CD4-positive, alpha-beta T cell treated with Interleukin-12 subunit alpha and Interleukin-12 subunit beta, for 1 hour (primary cell): ENCODE measurements at places on chromosomes 11 and 22.

- DNase-seq = no peak
Observed at GRCh38 chr22:48365386-48365785, 1462.3 kb downstream of the BRD1 start.

DNA sequence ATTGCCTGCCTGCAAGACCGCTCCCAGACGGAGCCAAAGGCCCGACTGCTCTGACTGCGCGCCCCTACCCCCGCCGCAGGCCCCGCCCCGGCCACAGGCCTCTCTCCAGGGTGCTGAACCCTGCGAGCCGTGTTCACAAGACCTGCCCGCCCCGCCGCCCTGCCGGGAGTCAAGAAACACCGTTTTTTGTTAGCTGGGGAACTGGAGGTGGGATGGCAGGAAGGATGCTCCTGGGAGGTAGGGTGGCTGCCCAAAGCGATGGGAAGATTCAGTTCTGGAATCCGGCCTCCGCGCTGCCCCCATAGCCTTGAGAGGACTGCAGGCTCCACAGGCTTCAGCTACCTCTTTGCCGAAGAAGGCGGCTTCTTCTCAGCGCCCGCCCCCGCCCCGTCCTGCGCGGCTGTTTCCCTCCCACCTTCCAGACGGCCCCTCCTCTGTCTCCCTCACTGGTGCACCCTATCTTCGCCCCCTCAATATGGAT, 2.7 kb upstream of the PDE2A start:
- DNase-seq = peak; percentile 57

DNA sequence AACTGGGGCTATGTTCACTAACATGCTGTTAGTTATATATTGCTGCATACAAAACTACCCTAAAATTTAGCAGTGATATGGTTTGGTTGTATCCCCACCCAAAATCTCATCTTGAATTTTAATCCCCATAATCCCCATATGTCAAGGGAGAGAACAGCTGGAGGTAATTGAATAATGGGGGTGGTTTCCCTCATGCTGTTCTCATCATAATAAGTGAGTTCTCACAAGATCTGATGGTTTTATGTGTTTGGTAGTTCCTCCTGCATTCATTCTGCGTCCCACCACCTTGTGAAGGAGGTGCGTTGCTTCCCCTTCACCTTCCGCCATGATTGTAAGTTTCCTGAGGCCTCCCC, 10.0 kb upstream of the PATL1 start:
- no peak for DNase-seq

DNA sequence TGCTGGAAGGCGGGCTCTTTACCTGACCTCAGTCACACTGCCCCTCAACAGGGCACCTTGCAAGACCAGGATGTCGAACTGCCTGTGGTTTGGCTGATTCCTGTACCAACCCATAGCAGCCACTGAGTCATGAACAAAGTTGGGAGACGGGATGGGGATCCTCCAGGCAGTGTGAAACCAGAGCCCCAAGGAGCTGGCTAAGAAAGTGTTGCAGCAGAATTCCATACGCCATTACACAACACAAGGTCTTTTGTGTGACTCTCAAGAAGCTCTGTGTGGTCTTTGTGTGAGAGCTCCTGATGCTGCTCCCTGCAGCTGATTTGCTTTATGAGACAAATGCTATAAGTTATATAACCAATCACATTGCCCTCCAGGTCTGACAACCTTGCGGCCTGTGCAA, 617.7 kb downstream of the OPCML start:
- no peak for DNase-seq

- DNase-seq = peak; percentile 6
Observed at GRCh38 chr22:23070418-23071229, at the start of gene GNAZ. Gene GNAZ, plus strand, starts transcription at chr22:23070519. Its CDS starts 25,177 bp downstream, at chr22:23095696.

- DNase-seq = no peak
Observed at GRCh38 chr11:16797776-16798175, 59.3 kb downstream of the C11orf58 start.

GRCh38 chr22:23915290-23915689, 21.1 kb downstream of the MIF start:
- DNase-seq = no peak

DNA sequence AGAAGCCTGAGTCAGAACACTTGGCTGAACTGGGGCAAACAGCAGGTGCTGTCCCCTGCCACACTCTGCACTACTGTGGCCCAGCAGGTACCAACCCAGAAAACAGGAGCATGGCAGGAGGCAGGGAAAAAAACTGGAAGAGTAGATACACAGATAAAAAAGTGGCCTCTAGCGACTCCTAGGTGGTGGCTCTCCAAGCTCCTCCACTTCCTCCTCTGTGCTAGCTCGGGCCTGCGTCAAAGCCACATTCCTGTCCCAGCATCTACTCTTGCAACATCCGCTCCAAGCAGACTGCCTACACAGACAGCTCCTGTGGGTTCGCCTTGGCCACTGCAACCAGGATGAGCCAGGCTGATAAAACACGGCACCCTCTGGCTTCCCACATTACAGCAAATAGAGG, 6.9 kb downstream of the OR8B12 start:
- no peak for DNase-seq

- DNase-seq = no peak
Observed at GRCh38 chr11:22317656-22318055, 20.5 kb upstream of the SLC17A6 start.
